ENCODE measurements at places on chromosomes 12 and 14. TPM values are rescaled to one million over a fixed set of nuclear protein-coding genes. Genes with fewer than 3 reads are reported as not detected.

- no peak overlapping the region for H3K4me3 ChIP-seq
- H3K27ac ChIP-seq = no peak overlapping the region
- no peak for DNase-seq
- no peaks in the 10 kb centered on the region for H3K27me3 ChIP-seq
These were observed 125.7 kb upstream of the DDHD1 start for GRCh38 chr14:53278602-53279506.

DNA sequence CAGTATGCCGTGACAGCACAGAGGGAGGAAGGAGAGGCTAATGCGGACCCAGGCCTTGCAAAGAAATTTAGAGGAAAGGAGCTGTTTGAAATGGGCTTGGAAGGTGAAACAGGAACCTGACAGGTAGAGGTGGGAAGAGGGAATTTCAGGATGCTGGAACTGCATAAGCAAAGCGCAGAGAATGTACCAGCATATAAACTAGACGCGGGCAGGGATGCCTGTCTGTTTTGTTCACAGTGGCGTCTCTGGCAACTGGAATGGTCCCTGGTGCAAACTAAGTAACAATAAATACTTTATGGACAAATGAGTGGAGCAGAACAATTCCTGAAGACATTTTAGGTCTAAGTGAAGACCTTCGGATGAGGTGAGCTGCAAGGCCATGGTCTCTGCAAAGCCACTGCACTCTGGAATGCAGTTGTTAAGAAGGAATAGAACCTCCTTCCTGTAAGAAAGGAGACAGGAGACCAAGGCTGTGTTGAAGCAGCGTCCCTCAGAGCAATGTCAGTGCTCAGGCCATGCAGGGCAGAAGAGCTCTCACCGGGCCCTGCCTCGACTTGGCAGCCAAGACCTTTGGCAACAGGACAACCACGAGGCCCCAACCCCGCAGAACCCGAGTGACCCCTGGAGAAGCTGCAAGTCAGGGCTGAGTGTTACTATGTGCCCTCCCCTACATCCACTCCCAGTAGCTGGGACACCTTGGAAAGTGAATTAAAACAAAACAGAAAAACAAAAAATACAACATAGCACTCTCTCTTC lies 42.8 kb downstream of the PITPNM2 start:
- H3K27me3 ChIP-seq = no peaks in the 10 kb centered on the region
- H3K36me3 ChIP-seq = no peaks in the 10 kb centered on the region
- H3K27ac ChIP-seq = no peak overlapping the region
- peaks cover 47% of the 10 kb centered on the region for H3K4me1 ChIP-seq
- H3K4me3 ChIP-seq = no peak overlapping the region
- no peak for DNase-seq

GRCh38 chr12:12764824-12765223 lies 20.6 kb upstream of the APOLD1 start:
- H3K27me3 ChIP-seq = no peaks in the 10 kb centered on the region
- H3K27ac ChIP-seq = no peak overlapping the region
- H3K4me3 ChIP-seq = no peak overlapping the region
- H3K36me3 ChIP-seq = peaks cover 5% of the 10 kb centered on the region
- DNase-seq = no peak

DNA sequence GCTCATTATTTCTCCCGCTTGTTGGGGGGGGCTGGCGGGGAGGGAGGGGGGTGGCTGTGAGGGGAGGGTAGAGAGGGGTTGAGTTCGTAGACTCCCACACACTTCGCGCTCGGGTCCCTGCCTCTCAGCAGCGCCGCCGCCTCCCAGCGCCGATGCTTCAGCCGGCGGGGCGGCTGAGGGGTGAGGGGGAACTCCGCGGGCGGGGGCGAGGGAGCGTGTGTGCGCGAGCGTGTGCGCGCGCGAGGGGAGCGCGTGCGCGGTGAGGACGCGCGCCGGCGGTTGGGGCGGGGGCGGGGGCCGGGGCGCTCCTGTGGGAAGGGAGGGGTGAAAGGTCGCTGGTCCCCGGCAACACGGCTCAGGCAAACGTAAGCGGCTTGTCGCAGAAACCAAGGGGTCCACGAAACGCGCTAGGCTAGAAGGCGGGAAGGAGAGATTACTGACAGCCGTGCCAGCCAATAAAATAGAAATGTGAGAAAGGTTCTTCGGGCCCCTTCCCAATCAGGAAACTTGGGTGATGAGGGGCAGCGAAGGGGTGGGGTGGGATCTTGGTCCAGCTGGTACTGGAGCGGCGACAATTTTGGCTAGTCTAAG lies 343 bp upstream of the NOVA1 start:
- peaks cover 2% of the 10 kb centered on the region for H3K27me3 ChIP-seq
- no peaks in the 10 kb centered on the region for H3K36me3 ChIP-seq
- H3K4me3 ChIP-seq = peak overlapping the region; percentile 96
- H3K4me1 ChIP-seq = peaks cover 50% of the 10 kb centered on the region

GRCh38 chr14:60845523-60845922 lies 111.0 kb downstream of the MNAT1 start:
- no peaks in the 10 kb centered on the region for H3K4me1 ChIP-seq
- H3K4me3 ChIP-seq = no peak overlapping the region
- no peaks in the 10 kb centered on the region for H3K27me3 ChIP-seq
- peaks cover 37% of the 10 kb centered on the region for H3K36me3 ChIP-seq
- DNase-seq = no peak
- H3K27ac ChIP-seq = no peak overlapping the region

DNA sequence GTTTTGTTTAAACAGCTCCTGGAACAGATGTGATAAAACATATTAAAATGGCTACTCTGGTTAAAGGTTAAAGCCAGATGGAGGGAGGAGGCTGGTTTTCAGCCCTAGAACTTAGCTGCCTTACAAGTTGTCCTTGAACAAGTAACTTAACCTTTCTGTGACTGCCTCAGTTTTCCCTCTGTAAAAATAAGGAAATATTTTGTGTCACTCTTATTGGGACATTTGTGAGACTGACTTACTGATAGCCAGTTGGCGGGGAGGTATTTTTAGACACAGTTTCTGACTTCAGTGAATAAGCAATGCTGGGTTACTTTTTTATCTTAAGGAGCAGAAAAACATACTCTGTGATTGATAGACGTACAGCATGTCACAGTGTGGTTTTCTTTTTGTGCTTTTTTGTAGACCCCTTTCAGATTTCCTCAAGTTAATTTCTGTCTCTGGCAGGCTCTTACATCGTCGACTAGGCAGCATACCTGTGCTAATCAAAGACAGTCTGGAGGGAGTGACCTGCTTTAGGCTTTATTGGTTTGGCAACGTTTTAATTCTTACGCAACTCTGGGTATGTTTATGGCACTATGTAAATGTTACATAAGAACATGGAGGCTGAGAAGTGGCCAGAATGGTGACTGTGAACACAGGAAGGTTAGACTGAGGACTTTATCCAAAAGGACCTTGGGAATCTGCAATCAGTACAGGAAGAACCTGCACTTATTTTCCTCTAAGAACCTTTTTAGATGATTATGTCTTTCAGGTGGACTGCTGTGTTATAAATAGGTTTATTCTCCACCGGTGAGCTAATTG lies 3.3 kb downstream of the ACVR1B start:
- peaks cover 34% of the 10 kb centered on the region for H3K4me1 ChIP-seq
- H3K4me3 ChIP-seq = peak overlapping the region; percentile 28
- H3K27ac ChIP-seq = no peak overlapping the region
- peaks cover 2% of the 10 kb centered on the region for H3K36me3 ChIP-seq
- H3K27me3 ChIP-seq = peaks cover 14% of the 10 kb centered on the region

- H3K4me1 ChIP-seq = peaks cover 15% of the 10 kb centered on the region
- H3K27ac ChIP-seq = no peak overlapping the region
- peak; percentile 43 for DNase-seq
- H3K4me3 ChIP-seq = no peak overlapping the region
- peaks cover 4% of the 10 kb centered on the region for H3K36me3 ChIP-seq
These were observed 70.7 kb downstream of the RASSF8 start for GRCh38 chr12:26028953-26029735.

DNA sequence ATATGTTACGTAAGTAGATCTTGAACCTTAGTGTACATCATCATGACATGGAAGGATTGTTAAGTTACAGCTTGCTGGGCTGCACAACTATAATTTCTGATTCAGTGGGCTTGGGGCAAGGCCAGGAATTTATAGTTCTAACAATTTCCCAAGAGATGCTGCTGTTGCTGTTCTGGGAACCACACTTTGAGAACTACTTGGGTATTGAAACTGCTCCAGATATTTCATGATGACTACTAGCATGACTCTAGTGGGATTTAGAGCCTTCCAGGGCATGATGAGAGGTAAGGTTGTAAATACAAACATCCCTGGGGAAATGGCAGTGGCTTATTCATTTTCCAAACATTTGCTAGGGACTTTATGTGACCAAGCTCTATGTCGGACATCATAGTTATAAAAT lies 904.8 kb upstream of the SEL1L start:
- no peaks in the 10 kb centered on the region for H3K27me3 ChIP-seq
- DNase-seq = no peak
- H3K4me1 ChIP-seq = no peaks in the 10 kb centered on the region
- H3K4me3 ChIP-seq = no peak overlapping the region
- no peaks in the 10 kb centered on the region for H3K36me3 ChIP-seq
- H3K27ac ChIP-seq = no peak overlapping the region

The ACOT2 gene
- 25.9 TPM for total RNA-seq

DNA sequence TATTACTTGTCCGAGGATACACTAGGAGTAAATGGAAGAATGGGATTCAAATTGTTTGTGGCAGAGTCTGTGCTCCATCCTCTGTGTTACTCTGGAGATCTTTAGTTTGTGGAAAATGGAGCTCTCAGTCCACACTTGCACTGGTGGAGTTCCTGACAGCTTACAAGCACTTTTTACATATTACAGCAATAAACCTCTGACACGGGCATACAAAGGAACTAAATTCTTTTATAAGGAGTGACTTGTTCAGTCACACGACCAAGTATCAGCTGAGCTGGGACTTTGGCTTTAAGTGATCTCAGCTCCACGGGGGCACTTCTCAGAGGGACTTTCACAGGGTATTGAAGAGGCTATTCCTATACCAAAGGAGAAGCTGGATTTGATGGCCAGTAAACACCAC lies 417.5 kb downstream of the LRIG3 start:
- H3K4me3 ChIP-seq = no peak overlapping the region
- H3K27me3 ChIP-seq = no peaks in the 10 kb centered on the region
- DNase-seq = no peak
- no peaks in the 10 kb centered on the region for H3K36me3 ChIP-seq
- peak overlapping the region; percentile 75 for H3K27ac ChIP-seq

The CLEC4C gene
- total RNA-seq = not detected

DNA sequence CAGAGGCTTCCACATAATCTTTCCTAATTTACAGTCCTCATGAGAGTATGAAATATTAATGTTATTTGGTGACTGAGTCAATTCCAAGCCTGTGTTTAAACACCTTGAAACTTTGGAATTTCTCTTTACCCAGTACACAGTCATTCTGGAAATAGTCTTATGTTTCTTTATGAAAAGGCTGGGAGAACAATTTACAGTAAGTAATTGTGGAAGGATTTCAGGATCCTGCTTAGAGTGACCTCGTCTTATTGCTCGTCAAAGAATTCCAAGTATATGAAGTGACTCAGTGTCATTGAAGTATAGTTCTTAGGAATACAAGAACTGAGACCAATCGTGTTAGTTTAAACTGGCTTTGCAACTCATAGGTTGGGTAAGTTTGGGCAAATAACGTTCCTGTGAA lies 634.2 kb downstream of the SLC16A7 start:
- no peaks in the 10 kb centered on the region for H3K27me3 ChIP-seq
- no peak overlapping the region for H3K4me3 ChIP-seq
- no peak for DNase-seq
- H3K4me1 ChIP-seq = no peaks in the 10 kb centered on the region
- H3K36me3 ChIP-seq = no peaks in the 10 kb centered on the region

DNA sequence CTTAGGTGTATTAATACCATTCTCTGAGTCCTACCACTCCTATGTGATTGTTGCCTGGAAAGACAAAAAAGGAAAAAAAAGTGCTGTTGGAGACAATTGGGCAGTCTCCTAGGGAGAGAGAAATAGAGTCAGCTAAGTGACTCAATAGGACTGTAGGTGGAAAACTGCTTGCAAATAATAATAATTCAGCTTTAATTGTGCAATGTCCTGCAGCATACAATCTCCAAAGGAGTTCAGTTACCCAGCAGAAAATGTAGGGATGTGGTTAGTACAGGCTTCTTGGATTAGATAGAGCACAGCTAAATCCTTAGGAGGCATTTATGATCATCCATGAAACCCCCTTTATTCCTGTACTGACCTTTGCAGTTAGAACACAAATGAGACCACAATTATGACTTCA lies 3.0 kb upstream of the SRSF9 start:
- peak overlapping the region; percentile 4 for H3K4me3 ChIP-seq
- no peak overlapping the region for H3K27ac ChIP-seq
- H3K4me1 ChIP-seq = peaks cover 43% of the 10 kb centered on the region
- H3K36me3 ChIP-seq = peaks cover under 1% of the 10 kb centered on the region
- peaks cover 4% of the 10 kb centered on the region for H3K27me3 ChIP-seq

The ESRRB gene
- total RNA-seq = 0.77 TPM

DNA sequence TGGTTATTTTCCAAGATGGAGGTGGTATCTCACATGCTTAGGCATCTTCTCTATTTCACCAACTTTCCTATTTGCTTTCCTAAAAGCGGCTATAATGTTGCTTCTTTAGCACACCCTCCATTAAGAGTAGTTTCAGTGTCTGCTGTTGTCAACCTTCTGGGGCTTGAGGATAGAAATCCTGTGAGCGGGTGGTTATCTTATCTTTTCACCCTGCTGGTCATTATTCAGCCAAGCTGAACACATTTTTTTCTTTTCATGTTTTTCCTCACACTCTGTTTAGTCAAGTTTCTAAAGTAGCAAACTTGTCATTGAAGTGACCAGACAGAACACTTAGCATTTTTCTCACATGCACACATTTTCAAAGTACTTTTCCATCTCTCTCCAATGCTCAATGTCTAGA lies 104.5 kb downstream of the SLC8A3 start:
- no peaks in the 10 kb centered on the region for H3K4me1 ChIP-seq
- no peak for DNase-seq
- no peak overlapping the region for H3K27ac ChIP-seq
- peaks cover 29% of the 10 kb centered on the region for H3K27me3 ChIP-seq
- H3K4me3 ChIP-seq = no peak overlapping the region

GRCh38 chr12:11499806-11500187 lies 104.4 kb upstream of the PRB2 start:
- peaks cover 65% of the 10 kb centered on the region for H3K27me3 ChIP-seq
- H3K4me1 ChIP-seq = peaks cover 5% of the 10 kb centered on the region
- no peak for DNase-seq
- no peaks in the 10 kb centered on the region for H3K36me3 ChIP-seq
- H3K27ac ChIP-seq = no peak overlapping the region

The CD4 gene
- total RNA-seq = 3.8 TPM

- H3K36me3 ChIP-seq = peaks cover 3% of the 10 kb centered on the region
- peaks cover 31% of the 10 kb centered on the region for H3K4me1 ChIP-seq
- no peak overlapping the region for H3K4me3 ChIP-seq
These were observed 40.1 kb upstream of the EVL start for GRCh38 chr14:100025111-100025510.

GRCh38 chr12:72388322-72388721 lies 116.2 kb downstream of the TRHDE start:
- no peak overlapping the region for H3K4me3 ChIP-seq
- H3K4me1 ChIP-seq = no peaks in the 10 kb centered on the region
- no peaks in the 10 kb centered on the region for H3K27me3 ChIP-seq
- no peak overlapping the region for H3K27ac ChIP-seq
- no peaks in the 10 kb centered on the region for H3K36me3 ChIP-seq

DNA sequence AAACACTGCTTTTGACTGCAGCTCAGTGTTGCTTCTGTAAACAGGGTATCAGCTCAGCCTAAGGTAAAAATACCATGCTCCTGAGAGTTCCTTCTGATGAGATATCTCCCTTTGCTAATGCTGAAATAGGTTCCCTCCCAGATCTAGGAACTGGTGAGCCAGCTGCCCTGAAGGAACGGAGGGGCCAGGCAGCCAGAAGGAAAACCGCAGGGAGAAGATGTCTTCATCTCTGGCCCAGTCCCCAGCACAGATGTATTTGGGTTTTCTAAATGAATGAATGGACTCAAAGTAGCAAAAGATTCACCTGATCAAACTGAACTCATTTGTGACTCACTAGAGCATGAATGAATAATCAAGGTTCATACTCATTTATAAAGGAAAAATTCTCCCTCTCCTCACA lies 247.8 kb downstream of the MSRB3 start:
- H3K4me1 ChIP-seq = peaks cover 14% of the 10 kb centered on the region
- H3K27me3 ChIP-seq = no peaks in the 10 kb centered on the region
- no peak overlapping the region for H3K4me3 ChIP-seq
- DNase-seq = no peak
- H3K27ac ChIP-seq = no peak overlapping the region
